ENCODE measurements at places on chromosomes 16 and 17.

DNA sequence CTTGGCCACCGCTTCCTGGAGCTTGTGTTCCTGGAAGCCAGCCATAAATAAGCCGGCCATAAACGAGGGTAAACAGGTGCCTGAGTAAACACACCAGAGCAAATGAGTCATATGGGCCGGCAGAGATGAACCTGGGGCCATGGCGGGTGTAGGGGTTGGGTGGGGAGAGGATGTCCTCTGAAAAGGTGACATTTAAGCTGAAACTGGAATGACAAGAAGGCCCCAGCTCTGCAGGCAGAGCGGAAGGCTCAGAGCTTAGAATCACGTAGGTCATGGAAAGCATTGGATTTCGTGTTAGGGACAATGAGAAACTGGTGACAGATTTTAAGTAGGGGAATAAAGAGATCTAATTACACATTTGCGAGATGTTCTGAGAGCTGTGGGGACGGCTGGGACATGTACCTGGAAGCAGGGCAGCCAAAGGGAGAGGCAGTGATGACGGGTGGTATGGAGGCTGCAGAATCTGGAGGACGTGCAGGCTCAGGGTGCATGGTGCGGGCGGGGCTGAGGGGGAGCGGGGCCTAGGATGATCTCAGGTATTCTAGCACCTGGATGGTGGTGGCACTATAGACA, 8.1 kb upstream of the DNASE1 start:
- DNase-seq, result no peak

- no peak for DNase-seq
These were observed 137.4 kb upstream of the COX10 start for GRCh38 chr17:13931800-13932460.

DNA sequence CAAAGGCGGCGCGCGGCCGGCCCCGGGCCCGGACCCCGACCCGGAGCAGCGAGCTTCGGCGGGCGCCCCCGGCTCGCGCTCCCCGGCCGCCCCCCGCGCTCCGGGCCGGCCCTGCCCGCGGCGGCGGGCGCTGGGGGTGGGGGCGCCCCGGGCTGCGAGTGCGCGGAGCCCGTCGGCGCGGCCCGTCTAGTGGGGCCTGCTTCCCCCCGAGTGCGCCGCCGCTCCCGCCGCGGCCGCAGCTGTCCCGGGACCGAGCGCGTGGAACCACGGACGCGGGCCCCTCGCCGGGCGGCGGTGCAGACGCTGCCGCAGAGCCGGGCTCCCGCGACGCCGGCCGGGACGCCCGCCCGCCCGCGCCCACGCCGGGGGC, 308 bp downstream of the ADCY9 start:
- no peak for DNase-seq

DNA sequence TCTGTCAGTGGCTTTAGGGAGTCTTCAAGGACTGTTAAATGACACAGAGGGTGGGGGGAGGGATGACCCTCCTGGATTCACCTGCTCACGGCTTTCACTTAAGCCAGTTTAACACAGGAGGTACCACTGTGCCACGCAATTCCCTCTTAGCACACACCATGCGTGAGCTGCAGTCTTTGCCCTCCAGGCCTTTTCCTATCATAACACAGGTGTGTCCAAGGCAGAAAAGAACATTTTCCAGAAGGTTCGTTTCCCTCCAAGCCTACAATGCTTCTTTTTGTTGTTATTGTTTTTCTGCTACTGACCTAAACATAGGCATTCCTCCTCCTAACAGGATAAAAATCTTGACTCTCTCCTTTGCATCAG, 1.1 kb downstream of the ZFHX3 start:
- DNase-seq, result no peak

DNA sequence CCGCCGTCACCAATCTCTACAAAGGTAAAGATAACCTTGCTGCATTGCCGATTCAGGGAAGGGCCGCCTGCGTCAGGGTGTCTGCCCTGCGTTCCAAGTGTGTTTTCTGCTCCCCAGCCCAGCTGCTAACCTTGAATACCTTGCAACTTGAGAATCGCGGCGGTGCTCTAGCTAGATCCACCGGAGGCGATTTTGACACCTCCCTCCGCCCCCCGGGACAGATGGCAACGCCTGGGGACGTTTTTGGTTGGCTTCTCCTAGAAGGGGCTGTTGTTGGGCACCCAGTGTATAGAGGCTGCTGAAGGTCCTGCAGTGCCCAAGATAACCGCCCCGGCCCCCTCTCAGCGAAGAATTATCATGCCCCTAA, 1.5 kb downstream of the HAPSTR1 start:
- peak; percentile 75 for DNase-seq

GRCh38 chr16:9610727-9611126, 519.3 kb downstream of the HAPSTR1 start:
- DNase-seq, result no peak

GRCh38 chr16:84643674-84644073, 4.6 kb upstream of the KLHL36 start:
- no peak for DNase-seq

- DNase-seq, result no peak
These were observed 1.7 kb downstream of the CMTM3 start for GRCh38 chr16:66605979-66606751.

- no peak for DNase-seq
These were observed 253.5 kb downstream of the MRTFB start for GRCh38 chr16:14324581-14324980.

- peak; percentile 2 for DNase-seq
These were observed 568.3 kb upstream of the ZFHX3 start for GRCh38 chr16:73616166-73616753.

DNA sequence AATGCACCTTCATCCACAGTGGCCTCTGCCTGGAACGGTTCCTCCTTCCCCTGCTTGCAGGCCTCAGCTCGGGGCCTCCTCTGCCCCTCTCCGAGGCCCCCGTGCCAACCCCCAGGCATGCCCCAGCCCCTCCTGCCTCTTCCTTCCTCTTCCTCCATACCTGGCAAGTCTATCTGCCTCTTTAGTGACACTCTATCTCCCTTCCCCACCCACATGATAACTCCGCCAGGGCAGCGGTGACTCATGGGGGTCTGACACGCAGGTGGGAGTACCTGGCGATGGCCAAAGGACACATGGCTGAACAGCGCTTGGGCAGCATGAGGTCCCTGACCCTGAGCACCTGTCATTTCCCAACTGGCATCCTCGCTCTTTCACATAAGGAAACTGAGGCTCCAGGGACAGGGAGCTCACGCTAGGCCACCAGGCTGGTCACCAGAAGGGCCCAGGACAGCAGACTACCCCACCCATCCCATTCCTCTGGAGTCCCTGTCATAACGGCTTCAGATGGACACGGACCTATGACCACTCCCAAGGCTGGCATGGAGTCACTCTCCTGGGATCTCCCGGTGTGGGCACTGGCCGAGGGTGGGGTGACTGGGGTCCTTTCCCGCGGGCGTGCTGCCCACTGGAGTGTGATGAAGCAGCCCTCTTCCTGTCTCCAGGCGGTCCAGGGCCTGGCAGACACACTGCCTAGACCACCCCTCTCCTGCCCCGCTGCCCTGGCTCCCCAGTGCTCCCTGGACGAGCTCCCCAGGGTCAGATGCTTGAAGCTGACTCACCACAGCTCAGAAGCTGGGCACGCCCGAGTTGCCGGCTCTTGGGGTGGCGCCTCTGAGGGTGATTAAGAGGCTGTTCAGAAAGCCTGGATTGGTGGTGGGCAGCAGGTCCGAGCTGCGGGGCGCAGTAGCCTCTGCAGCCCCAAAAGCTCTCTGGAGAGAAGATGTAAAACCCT, 100.6 kb downstream of the ENGASE start:
- no peak for DNase-seq

- no peak for DNase-seq
These were observed 25.5 kb downstream of the TIMM22 start for GRCh38 chr17:1022278-1023024.

DNA sequence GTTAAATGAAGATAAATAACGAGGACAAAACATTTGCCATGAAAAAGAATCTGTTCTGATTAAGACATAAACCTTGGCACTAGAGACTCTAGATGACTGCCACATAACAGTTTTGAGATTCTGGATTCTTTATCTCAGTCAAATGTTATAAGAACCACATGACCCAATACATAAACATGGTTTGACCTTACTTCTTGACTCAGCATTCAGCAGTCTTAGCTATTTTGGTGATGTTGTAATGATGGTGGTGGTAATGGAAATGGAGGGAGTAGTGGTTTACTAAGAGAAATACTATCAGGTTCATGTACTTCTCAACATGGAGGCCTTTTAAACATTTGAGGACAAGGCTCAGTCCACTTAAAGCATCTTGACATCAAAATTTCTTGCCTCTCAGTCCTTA, 925.4 kb downstream of the CDH11 start:
- no peak for DNase-seq

DNA sequence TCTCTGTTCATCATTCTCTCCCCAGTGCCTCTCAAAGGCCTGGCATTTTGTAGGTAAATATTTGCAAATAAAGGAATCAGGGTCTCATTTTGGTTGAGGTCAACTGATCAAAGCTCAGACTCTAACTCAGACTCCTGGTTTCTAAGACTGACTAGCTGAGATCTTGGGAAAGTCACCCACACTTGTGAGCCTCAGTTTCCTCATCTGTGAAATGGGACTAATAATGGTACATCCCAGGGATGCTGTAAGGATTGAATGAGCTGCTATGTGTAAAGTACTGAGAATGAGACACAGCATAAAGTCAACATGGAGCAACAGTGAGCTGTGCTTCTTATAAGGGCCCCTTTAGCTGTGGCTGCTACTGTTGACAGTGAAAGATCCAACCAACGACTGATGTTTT, 70.6 kb upstream of the XYLT1 start:
- DNase-seq, result no peak

All from erythroblast (primary cell).